CD4-positive, alpha-beta memory T cell (primary cell): ENCODE measurements at places on chromosomes 1 and 21. TPM values are rescaled to one million over a fixed set of nuclear protein-coding genes. Genes with fewer than 3 reads are reported as not detected.

DNA sequence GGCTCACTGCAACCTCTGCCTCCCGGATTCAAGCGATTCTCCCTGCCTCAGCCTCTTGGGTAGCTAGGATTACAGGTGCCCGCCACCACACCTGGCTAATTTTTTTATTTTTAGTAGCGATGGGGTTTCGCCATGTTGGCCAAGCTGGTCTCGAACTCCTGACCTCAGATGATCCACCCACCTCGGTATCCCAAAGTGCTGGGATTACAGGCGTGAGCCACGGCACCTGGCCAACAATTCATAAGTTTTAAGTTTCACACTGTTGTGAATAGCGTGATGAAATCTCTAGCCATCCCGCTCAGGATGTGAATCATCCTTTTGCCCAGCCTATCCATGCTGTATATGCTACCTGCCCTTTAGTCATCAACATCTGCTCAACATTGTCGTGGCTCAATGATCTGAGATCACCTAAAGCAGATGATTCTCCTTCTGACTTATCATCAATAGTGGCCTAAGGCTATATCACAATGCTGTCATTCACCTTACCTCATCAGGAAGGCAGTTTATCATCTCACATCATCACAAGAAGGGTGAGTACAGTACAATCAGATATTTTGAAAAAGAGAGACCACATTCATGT, 2.6 kb downstream of the PFDN2 start:
- peaks cover 71% of the 10 kb centered on the region for H3K4me1 ChIP-seq
- no peak for DNase-seq
- H3K4me3 ChIP-seq: no peak overlapping the region
- no peaks in the 10 kb centered on the region for H3K27me3 ChIP-seq

DNA sequence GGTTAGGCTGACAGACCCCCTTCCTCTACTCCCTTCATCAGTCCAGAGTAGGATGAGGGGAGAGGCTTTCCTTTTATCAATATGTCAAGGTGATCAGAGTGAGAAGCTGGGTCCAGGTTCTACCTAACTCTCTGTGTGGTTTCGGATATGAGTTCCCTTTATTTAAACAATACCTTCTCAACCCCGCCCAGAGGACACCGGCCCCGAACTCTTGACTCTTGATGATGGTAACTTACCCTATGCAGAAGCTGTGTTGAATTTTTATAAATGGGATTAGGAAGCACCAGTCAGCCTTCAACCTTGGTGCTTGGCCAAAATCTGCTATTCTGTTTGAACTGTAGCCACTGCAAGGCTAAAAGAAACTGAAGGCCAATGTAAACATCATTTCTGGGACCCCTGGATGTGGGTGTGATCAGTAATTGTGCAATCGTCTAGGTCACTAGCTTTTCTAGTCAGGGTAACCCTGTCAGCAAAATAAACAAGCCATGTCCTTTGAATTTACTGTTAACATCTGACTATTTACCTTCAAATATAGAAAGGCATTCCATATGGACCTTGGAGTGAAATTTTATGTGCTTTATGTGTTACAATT, 398.3 kb downstream of the SEC16B start:
- no peaks in the 10 kb centered on the region for H3K27me3 ChIP-seq
- H3K36me3 ChIP-seq: no peaks in the 10 kb centered on the region
- H3K27ac ChIP-seq: no peak overlapping the region
- no peak overlapping the region for H3K4me3 ChIP-seq
- no peak for DNase-seq
- H3K4me1 ChIP-seq: no peaks in the 10 kb centered on the region

DNA sequence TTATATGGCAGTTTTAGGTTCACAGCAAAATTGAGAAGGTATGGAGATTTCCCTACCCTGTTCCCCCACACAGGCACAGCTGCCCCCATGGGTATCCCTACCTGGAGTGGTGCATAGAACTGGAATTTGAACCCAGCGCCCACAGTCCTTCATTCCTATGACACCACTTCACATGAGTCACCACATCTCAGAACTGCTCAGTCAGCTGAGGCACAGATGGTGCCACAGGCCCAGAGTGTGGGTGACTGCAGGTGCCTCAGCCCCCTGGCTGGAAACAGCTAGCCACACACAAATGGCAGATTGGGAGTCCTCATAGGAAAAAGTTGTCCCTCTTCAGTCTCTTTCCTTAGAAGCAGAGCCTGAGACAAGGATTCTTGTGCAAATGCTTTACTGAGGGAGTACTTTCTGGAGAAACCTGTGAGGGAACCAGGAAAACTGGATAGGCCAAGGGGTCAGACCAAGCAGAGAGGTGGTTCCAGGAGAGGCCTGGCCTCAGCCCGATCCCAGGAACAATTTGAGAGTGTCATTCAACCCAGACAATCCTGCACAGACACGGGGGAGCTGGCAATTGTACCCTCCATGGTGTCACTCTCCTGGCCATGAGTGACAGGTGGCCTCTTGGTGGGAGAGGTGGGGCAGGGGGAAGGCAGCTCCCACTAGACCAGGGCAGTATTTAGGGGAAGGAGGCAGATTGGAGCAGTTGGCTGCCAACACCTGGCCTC, 6.9 kb downstream of the PLA2G2D start:
- H3K27ac ChIP-seq: no peak overlapping the region
- no peaks in the 10 kb centered on the region for H3K27me3 ChIP-seq
- no peaks in the 10 kb centered on the region for H3K4me1 ChIP-seq
- no peaks in the 10 kb centered on the region for H3K36me3 ChIP-seq
- no peak for DNase-seq
- H3K4me3 ChIP-seq: no peak overlapping the region

- no peaks in the 10 kb centered on the region for H3K27me3 ChIP-seq
- H3K4me3 ChIP-seq: no peak overlapping the region
- no peaks in the 10 kb centered on the region for H3K4me1 ChIP-seq
- no peak for DNase-seq
Measured at GRCh38 chr1:74641876-74642275, 31.7 kb downstream of the ERICH3 start.

GRCh38 chr1:94463765-94464330, 45.7 kb downstream of the ABCD3 start:
- DNase-seq: peak; percentile 16
- no peak overlapping the region for H3K27ac ChIP-seq
- no peaks in the 10 kb centered on the region for H3K36me3 ChIP-seq
- H3K4me1 ChIP-seq: no peaks in the 10 kb centered on the region

DNA sequence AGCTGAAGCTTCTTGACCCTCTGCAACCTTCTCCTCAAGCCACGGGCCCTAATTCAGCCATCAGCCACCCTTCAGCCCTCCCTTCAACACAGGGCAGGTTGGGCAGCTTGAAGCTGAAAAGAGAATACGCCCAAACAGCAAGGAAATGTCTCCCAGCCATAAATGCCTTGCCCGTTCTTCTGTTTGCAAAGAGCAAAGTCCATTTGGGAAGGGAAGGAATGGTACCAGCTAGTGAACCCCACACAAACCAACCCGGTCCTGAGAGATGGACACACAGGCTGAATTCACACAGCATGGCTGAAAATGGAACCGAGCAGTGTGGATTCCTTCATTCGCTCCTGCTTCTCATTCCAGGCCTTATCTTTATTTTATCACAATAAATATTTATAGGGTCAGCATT, 11.5 kb downstream of the PLEKHA6 start:
- no peaks in the 10 kb centered on the region for H3K27me3 ChIP-seq
- no peak for DNase-seq
- no peak overlapping the region for H3K4me3 ChIP-seq
- no peaks in the 10 kb centered on the region for H3K36me3 ChIP-seq
- no peak overlapping the region for H3K27ac ChIP-seq

- H3K4me3 ChIP-seq: no peak overlapping the region
- no peaks in the 10 kb centered on the region for H3K4me1 ChIP-seq
- H3K27me3 ChIP-seq: no peaks in the 10 kb centered on the region
- no peak overlapping the region for H3K27ac ChIP-seq
Measured at GRCh38 chr1:59279645-59280044, 17.2 kb upstream of the FGGY start.

DNA sequence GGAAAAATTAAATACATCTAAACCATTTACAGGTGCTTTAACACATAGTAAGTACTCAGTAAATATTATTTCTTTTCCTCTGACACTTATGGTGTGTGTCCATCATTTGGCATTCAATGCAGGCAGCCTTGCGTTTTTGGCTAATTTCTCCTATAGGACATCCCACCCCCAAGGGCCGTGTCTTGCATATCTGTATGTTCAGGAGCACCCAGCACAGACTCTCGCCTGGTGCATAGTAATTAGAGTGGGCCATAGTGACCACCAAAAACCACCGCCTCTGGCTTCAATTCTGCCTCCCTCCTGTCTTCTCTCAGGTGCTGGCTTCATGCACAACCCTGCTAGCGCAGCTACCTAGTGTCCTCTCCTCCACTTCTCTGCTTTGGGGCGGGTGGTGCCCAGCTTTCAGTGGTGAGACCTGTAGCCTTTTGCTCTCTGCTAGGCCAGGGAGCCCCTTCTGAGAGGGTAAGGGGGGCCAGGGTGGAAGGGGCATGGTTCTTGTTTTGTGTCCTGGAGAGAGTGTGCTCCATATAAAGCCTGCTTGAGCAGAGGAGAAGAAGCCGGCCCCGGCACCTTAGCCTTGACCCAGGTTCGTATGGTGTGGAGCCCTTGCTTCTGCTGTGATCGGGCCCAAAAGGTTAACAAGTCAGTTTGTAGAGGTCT, 33.4 kb downstream of the BATF3 start:
- DNase-seq: no peak
- H3K4me1 ChIP-seq: peaks cover 5% of the 10 kb centered on the region
- no peaks in the 10 kb centered on the region for H3K36me3 ChIP-seq
- H3K27me3 ChIP-seq: no peaks in the 10 kb centered on the region

DNA sequence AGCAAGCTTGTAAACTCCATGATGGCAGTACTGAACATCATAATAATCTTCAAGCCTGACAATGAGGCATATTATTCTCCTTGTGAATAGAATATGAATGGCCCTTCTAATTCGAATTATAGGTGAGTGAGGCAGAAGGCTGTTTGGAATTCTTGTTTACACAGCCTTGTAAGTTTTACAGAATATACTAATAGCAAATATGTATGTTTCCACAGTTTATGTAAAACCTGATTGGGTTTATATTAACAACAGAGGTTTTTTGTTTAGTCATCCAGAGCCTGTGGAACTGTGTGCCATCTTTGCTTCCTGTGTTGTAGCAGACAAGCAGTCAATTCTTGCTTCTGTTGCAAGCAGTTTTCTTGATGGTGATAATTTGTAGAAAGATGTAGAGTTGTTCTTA, 8.0 kb downstream of the OSBPL9 start:
- no peaks in the 10 kb centered on the region for H3K36me3 ChIP-seq
- no peak overlapping the region for H3K27ac ChIP-seq
- no peak overlapping the region for H3K4me3 ChIP-seq
- no peak for DNase-seq

- H3K27me3 ChIP-seq: no peaks in the 10 kb centered on the region
- H3K36me3 ChIP-seq: no peaks in the 10 kb centered on the region
- no peaks in the 10 kb centered on the region for H3K4me1 ChIP-seq
Measured at GRCh38 chr1:84353695-84354094, 44.6 kb upstream of the DNASE2B start.

DNA sequence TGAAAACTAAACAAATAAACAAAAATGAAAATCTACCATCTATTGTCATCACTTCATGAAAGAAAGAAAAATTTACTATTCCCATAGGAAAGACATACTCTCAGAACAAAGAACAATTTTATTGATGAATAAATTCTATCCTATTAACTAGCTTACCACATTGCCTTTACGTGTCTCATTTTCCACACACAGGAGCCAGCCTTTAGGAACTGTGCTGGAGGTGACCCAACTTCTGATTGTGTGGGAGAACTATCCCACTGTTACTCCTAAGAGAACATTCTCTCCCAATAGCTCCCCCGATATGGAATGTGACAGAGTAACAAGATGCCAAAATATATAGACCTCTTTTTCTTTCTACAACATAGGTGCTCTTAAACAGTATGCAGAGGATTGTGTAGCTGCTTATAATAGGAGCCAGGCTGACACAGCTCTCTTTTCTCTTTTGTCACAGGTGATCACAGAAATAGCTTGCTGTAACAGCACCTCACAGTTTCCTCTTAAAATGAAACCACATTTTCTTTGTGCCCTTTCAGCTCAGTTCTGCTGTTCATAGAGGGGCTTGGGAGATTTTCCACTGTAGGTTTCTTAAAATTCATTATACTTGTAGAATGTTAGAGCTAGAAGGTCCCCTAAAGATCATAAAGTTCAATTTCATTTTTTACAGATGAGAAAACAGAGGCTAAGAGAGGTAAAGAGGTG, 35.5 kb downstream of the C21orf91 start:
- DNase-seq: peak; percentile 59
- H3K27me3 ChIP-seq: no peaks in the 10 kb centered on the region
- peak overlapping the region; percentile 18 for H3K4me3 ChIP-seq
- peaks cover 92% of the 10 kb centered on the region for H3K4me1 ChIP-seq

GRCh38 chr1:223683586-223684487, 18.3 kb upstream of the CAPN8 start:
- no peaks in the 10 kb centered on the region for H3K36me3 ChIP-seq
- H3K27me3 ChIP-seq: no peaks in the 10 kb centered on the region
- H3K4me3 ChIP-seq: no peak overlapping the region
- peak; percentile 61 for DNase-seq
- no peaks in the 10 kb centered on the region for H3K4me1 ChIP-seq
- no peak overlapping the region for H3K27ac ChIP-seq

GRCh38 chr1:41666981-41667631, 182.6 kb upstream of the EDN2 start:
- DNase-seq: peak; percentile 74
- no peaks in the 10 kb centered on the region for H3K27me3 ChIP-seq
- H3K36me3 ChIP-seq: no peaks in the 10 kb centered on the region
- no peak overlapping the region for H3K4me3 ChIP-seq
- peak overlapping the region; percentile 51 for H3K27ac ChIP-seq

DNA sequence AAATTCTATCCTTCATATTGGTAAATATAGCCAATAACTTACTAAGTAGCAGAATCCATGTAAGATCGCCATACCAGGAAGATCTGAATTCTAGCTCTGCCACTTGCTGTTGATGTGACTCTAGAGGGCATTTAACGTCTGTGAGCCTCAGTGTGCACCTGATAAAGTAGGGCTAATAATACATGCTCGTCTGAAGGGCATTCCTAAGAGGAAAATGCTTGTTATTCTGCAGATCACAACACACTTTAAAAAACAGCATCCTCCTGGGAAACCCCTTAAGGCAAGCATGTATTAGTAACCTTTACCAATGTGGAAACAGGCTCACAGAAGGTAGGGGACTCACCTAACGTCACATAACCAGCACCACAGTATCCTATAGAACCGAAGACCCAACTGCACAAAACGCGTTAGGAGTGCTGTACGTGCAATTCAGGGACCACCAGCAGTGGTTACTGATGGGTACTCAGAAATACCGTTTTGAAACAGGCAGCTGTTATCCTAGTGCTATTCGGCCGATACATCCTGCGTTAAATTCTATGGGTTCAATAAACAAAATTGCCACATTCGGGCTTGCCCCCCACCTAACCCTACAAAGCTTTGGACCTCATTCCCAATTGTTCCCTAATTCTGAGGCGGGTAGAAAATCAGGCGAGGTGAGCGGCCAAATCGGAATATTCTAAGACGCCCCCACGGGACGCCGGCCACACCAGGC, 758 bp downstream of the DEPDC1 start:
- DNase-seq: peak; percentile 1
- H3K4me3 ChIP-seq: peak overlapping the region; percentile 44
- H3K27me3 ChIP-seq: no peaks in the 10 kb centered on the region
- no peak overlapping the region for H3K27ac ChIP-seq
- H3K36me3 ChIP-seq: no peaks in the 10 kb centered on the region
- H3K4me1 ChIP-seq: peaks cover 23% of the 10 kb centered on the region

SLC44A3 gene
- 1.1 TPM for polyA plus RNA-seq

EPHA2 gene
- polyA plus RNA-seq: not detected

MSTO1 gene
- 13.3 TPM for polyA plus RNA-seq

MYOG gene
- not detected for polyA plus RNA-seq

KCNJ15 gene
- 0.47 TPM for polyA plus RNA-seq

SPRR4 gene
- polyA plus RNA-seq: not detected

PTCH2 gene
- polyA plus RNA-seq: not detected

ALX3 gene
- polyA plus RNA-seq: not detected
